T-helper 17 cell (primary cell): ENCODE measurements at places on chromosomes 13 and 19. TPM values are rescaled to one million over a fixed set of nuclear protein-coding genes. Genes with fewer than 3 reads are reported as not detected.

Gene GFY
- total RNA-seq = not detected

Gene ZNF417
- total RNA-seq = 28.0 TPM

Gene HIPK4
- not detected for total RNA-seq

Gene SERTM1
- total RNA-seq = not detected
